ENCODE measurements at places on chromosomes 4 and X.

DNA sequence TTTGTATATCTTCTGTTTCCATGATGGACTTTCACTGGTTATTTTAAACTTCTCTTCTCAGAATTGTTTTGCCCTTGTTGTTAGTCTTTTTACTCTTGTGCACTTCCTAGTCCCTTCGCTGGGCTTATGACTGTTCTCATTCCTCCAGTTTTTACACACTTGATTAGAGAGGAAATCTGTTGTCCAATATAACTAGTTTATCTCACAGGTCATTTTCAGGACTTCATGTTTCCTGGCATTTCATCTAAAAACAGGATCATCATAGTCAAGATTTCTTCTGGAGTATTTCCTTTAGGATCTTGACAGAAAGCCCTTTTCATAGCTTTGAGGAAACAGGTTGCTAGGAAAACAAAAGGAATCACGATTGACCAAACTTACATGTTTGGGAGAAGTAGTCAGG lies 3.0 kb downstream of the FNIP2 start:
- DNase-seq = no peak

DNA sequence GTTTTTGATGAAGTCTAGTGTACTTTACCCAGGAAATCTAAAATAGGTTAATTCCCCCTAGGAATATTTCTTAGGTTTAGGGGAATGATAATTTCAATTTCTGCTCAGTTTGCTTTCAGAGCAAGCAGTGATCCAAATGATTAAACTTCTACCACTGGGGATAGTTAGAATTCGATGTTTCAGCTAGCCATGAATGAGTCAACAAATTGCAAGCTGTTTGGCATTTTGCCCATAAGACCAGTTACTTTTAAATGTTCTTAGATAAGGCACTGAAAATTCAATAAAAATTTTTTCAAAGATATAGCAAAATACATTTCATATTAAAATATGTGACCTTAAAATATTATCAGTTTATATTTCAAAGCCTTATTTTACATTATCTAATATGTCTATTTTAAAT lies 993.6 kb downstream of the ARAP2 start:
- no peak for DNase-seq

DNA sequence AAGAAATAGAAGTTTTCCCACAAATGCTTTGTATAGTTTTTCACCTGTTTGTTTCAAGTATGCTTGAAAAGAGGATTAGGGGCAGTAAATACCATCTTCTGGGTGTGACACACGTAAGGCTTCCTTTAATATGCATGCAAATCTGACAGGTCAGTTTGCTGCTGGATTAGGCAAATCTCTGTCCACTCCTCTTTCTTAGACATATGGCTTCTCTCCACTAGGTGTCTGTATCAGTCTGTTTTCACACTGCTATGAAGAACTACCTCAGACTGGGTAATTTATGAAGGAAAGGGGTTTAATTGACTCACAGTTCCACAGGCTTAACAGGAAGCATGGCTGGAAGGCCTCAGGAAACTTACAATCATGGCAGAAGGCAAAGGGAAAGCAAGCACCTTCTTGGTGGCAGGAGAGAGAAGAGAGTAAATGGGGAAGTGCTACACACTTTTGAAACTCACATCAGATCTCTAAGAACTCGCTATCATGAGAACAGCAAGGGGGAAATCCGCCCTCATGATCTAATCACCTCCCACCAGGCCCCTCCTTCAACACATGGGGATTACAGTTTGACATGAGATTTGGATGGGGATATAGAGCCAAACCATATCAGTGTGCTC lies 66.9 kb downstream of the TAB3 start:
- no peak for DNase-seq

DNA sequence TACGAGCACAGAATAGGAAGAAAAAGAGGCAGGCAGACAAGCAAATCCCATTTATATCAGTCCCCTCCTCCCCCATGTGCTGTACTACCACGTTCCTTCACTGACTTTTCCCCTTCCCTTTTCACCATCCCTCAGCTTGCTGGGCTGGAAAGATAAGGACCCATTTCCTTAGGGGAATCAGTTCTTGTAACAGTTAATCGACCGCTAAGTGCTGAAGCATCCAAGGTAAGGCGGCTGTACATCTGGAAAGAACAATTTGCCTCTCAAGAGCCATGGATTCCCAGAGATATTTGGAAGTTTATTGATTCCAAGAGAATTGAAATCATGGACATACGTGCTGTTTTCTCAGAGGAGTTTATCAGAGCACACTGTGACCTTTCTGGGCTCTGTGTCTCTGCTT lies 1688.0 kb downstream of the STIM2 start:
- no peak for DNase-seq

DNA sequence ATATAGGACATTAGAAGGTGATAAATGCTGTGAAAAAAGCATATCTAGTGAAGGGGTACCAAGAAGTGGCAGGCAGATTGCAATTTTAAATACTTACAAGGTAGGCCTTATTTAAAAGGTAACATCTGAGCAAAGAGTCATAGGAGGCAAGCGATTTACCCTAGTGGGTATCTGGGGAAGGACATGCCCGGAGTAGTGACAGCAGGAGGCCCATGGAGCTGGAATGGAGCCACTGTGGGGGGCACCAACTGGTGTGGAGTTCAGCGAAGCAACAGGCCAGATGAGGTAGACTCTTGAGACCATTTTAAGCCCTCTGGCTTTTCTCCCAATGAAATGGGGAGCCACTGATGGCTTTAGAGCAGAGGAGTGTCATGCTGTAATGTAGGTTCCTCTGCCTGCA lies 37.3 kb downstream of the SEC24D start:
- no peak for DNase-seq

GRCh38 chr4:185839194-185839712 lies 27.3 kb upstream of the SORBS2 start:
- no peak for DNase-seq
